ENCODE measurements at places on chromosomes 5 and 9.

DNA sequence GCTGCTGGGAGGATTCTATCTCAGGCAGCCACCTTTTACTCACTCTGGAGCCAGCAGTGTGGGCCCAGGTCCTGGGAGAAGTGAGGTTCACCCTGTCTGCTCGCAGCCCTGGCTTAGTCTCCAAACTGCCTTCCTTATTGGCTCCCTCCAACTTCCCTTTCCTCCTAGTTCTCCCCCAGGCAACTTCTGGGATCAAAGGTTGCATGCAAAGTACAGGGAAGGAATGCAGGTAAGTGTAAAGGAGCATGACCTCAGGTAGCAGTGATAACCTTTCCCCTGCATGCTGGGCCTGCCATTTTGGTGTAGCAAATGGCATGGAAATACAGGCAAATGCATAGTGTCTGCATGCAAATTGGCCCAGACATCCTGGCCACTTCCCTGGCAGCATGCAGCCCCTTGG lies 53.8 kb upstream of the ARAP3 start:
- DNase-seq = no peak

GRCh38 chr9:35002623-35003022 lies 13.1 kb downstream of the DNAJB5 start:
- DNase-seq = no peak

GRCh38 chr5:35856765-35857351 lies at the start of gene IL7R:
Gene IL7R (plus strand): TSS chr5:35856891. CDS start chr5:35856978, 87 bp downstream.
- no peak for DNase-seq

DNA sequence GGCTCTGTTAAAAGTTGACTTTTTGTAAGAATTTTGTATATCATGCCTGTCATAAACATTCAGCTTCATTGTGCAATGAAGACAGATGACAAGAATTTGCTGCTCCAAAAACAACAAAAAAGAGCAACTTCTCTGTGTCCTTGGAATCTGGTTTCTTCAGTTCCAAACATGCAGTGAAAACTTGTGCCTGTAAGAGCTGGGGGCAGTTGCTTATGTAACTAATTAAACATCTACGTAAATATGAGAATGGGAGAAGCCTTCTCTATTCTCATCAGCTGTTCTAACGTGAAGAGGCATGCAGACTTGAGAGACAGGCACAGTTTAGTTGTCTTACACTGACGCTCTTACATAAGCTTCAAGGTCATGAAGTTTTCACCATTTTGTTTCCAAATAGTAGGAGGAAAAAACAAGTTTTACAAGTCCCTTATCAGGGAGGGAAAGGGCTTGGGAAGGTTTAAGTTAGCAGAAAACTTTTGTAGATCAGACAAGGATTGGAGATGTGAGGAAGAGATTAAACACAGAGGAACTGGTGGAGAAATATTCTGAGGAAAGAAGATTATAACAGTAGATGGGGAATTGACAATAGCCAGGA lies 170.4 kb downstream of the RFK start:
- DNase-seq = no peak

GRCh38 chr9:132806723-132807421 lies 71.2 kb downstream of the AK8 start:
- no peak for DNase-seq

DNA sequence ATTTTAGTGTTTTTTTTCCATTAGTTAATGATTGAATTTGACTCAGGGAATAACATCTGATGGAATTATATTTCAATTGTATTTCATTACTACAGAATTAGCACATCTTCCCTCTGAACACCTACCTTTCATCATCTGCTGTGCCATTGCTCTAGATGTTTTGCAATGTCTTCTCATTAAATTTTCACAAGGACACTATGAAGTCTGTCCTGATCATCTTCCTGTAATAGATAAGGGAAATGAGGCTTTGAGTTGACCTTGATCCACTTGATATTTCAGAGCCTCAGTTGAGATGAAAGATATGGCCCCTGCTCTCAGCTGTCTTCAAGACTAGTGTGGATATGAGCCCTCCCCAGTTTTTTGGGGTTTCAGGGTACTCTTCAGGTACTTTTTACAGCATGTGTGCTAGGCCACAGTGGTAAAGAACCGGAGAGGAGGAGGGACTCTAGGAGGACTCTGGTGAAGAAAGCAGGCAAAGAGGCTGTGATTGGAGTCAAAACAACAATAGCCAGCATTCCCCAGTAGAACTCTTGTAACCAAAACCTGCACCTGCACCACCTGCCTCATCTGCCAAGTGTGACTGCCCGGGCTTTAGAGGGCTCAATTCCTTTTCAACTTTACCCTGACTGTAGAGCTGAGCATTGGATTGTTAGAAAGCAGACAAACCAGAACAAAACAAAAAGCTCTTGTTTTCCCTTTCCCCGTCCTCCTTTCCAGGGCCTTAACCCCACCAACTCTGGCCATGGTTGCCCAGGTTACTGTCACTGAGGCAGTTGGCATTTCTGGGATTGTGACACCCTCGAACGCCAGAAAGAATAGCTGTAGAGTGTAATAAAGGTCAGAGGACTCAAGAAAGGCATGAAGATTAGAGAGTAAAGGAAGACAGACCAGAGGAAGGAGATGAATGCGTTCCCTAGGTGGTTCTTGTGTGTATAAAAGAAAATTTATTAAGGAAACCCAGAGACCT lies 56.3 kb downstream of the ERAP1 start:
- DNase-seq = no peak
